ENCODE measurements at places on chromosomes 13 and 19. TPM values are rescaled to one million over a fixed set of nuclear protein-coding genes. Genes with fewer than 3 reads are reported as not detected.

DNA sequence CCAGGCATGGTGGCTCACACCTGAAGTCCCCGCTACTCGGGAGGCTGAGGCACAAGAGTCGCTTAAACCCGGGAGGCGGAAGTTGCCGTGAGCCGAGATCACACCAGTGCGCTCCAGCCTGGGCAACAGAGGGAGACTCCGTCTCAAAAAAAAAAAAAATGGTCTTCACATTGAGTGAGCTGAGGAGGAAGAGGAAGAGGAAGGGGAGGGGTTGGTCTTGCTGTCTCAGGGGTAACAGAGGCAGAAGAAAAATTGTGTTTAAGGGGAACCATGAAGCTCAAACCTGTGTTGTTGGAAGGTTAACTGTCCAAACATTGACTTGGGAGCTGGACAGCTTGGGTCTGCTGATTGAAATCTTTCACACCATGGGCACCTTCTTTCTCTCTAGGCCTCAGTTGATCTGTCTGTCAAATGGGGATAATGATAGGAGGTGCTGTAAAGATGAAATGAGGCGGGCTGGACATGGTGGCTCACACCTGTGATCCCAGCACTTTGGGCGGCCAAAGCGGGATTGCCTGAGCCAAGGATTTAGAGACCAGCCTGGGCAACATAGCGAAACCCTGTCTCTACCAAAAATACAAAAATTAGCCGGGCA is 9.8 kb upstream of the SLC44A2 start:
- DNase-seq, result no peak
- H3K4me1 ChIP-seq, result peaks cover 16% of the 10 kb centered on the region
- no peak overlapping the region for H3K4me3 ChIP-seq
- H3K27me3 ChIP-seq, result no peaks in the 10 kb centered on the region
- no peaks in the 10 kb centered on the region for H3K36me3 ChIP-seq

Gene KLK3
- total RNA-seq, result 0.32 TPM

- H3K4me3 ChIP-seq, result no peak within 1 kb of the TSS
- no peaks in the 10 kb centered on the region for H3K4me1 ChIP-seq
- no peaks in the 10 kb centered on the region for H3K27me3 ChIP-seq
- no peak for DNase-seq
- no peak within 1 kb of the TSS for H3K27ac ChIP-seq
Observed at GRCh38 chr13:48653472-48653939, at the start of gene CYSLTR2. Gene CYSLTR2 (plus strand): TSS chr13:48653929. CDS start chr13:48706818, 52,889 bp downstream.

GRCh38 chr19:2750808-2751437 is 11.1 kb upstream of the SLC39A3 start:
- no peak overlapping the region for H3K4me3 ChIP-seq
- H3K36me3 ChIP-seq, result no peaks in the 10 kb centered on the region
- no peak overlapping the region for H3K27ac ChIP-seq
- DNase-seq, result no peak
- H3K27me3 ChIP-seq, result no peaks in the 10 kb centered on the region
- H3K4me1 ChIP-seq, result no peaks in the 10 kb centered on the region

DNA sequence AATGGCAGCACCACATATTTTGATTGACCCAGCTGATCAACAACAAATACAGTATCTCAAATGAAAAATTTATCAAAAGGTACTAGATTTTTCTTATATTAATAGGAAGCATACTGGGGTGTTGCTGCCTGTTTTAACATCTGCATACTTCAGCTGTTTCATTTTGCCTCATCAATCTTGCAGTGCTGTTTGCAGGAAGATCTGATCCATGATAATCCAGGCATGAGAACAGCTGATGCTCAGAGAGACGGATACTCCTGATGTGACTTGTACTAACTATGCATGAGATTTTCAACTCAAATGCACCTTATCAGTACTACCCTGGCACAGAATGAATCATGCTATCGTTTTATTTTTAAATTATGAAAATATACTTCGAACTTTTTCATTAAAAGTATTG is 2136.8 kb downstream of the PCDH9 start:
- no peak overlapping the region for H3K4me3 ChIP-seq
- no peak overlapping the region for H3K27ac ChIP-seq
- no peaks in the 10 kb centered on the region for H3K36me3 ChIP-seq

Gene KLF5
- 30.7 TPM for total RNA-seq

GRCh38 chr13:58324161-58324560 is 692.6 kb downstream of the PCDH17 start:
- H3K27ac ChIP-seq, result no peak overlapping the region
- H3K4me3 ChIP-seq, result no peak overlapping the region
- H3K36me3 ChIP-seq, result no peaks in the 10 kb centered on the region
- H3K27me3 ChIP-seq, result no peaks in the 10 kb centered on the region
- no peaks in the 10 kb centered on the region for H3K4me1 ChIP-seq

Gene MYPOP
- 5.9 TPM for total RNA-seq
